Fibroblast of skin of abdomen (primary cell): ENCODE measurements at places on chromosomes 13 and 19.

- peak; percentile 53 for DNase-seq
These were observed 95.0 kb downstream of the KCTD12 start for GRCh38 chr13:76790980-76791819.

DNA sequence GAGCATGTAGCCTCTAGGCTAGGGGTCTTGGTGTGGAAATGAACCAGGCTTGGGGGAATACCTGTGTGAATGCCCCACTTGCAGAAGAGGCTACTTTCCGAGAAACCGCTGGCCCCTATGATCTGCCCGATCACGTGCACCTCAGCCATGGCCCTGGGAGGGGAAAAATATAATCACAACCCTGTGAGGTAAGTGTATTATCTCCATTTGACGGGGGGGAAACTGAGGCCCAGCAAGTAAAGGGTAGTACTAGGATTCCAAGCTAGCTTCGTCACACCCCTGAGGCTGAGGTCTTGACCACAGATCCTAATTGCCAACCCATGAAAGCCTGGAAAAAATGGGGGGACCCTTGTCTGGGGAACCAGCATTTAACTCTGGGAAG is 587 bp downstream of the B9D2 start:
- no peak for DNase-seq

- no peak for DNase-seq
These were observed 13.7 kb downstream of the LMTK3 start for GRCh38 chr19:48497728-48498594.

DNA sequence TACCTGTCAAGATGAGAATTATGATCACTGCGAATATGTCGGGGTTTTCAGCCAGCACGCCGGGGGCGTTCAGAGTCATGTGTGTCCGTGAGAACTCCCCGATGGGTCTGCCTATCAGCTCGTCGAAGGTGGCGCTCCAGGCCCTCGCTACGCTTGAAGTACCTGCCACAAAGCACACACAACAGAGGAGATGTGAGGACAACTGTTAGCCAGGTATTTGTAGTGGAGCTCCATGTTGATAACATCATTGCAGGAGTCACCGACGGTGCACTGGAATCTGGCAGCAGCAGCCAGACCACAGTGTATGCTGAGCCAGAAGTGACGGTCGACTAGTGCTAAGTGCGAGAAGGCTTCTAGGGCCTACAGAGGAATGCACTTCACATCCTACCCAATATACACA is 62.7 kb downstream of the SLC7A1 start:
- peak; percentile 18 for DNase-seq

DNA sequence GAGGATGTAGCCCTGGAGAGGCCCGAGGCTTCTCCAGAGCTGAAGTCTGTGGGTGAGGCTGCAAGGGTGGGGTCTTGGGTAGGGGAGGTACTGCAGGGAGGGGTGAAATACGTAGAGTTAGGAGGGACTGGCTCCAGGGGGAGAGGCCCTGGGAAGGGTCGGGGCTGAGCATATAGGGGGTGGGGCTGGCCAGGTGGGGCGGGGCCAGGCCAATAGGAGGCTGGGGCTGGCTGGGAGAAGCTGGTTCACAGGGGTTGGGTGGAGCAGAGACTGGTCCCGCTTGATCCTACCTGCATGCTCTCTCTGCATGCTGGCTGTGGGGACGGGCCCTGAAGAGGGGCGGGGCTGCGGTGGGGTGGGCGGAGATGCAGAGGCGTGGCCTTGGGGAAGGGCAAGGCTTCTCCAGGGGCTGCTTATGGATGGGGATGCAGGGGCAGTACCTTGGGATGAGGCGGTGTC is 51.9 kb downstream of the CELF5 start:
- DNase-seq, result no peak

DNA sequence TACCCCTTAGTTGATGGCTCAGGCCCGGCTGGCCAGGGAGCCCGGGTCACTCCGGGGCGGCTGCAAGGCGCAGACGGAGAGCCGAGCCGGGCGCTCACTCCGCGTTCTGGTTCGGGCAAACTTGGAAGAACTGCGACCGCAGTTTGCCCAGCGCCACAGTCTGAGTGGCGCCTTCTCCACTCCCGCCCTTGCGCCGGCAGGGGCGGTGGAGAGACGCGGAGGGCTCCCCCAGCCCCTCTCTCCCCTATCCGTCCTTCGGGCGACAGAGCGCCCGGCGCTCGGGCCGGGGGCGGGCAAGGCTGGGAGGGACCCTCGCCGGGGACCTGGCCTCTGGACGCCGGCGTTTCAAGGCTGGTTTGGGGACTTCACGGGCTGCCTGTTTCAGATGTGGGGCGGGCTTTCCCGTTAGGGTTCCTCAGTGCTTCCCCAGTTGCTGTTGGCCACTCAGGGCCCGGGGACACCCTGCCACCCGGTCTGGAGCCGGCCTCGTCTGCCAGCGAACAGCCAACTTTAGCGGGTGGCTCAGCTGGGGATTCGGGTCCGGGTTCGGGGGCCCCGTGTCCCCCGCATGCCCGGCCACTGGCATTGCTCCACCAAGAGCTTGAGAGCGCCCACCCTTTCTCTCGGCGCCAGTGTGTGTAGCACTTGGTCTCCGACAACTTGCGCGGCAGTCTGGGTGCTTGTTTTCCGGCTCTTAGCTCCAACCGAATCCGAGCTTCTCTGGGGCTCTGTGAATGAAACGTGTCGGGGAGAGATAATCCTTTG is 1.5 kb downstream of the GPC6 start:
- peak; percentile 91 for DNase-seq

- no peak for DNase-seq
These were observed 3.1 kb upstream of the DHRS12 start for GRCh38 chr13:51807041-51807440.

DNA sequence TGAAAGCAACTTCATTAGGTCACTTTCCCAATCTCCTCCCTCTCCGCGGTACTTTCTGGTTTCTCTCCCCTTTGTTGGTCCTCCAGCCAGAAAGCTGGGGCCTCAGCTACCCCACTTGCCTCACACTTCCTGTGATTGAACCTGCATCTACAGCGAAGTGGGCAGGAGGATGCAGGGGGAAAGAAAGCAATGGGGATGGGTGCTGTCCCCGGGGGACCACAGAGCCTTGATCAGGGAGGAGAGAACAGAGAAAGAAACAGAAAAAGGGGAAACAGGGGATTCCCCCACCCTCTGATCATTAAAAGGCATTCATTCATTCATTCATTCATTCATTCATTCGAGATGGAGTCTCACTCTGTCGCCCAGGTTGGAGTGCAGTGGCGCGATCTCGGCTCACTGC is 74.2 kb downstream of the TRPM4 start:
- DNase-seq, result no peak

DNA sequence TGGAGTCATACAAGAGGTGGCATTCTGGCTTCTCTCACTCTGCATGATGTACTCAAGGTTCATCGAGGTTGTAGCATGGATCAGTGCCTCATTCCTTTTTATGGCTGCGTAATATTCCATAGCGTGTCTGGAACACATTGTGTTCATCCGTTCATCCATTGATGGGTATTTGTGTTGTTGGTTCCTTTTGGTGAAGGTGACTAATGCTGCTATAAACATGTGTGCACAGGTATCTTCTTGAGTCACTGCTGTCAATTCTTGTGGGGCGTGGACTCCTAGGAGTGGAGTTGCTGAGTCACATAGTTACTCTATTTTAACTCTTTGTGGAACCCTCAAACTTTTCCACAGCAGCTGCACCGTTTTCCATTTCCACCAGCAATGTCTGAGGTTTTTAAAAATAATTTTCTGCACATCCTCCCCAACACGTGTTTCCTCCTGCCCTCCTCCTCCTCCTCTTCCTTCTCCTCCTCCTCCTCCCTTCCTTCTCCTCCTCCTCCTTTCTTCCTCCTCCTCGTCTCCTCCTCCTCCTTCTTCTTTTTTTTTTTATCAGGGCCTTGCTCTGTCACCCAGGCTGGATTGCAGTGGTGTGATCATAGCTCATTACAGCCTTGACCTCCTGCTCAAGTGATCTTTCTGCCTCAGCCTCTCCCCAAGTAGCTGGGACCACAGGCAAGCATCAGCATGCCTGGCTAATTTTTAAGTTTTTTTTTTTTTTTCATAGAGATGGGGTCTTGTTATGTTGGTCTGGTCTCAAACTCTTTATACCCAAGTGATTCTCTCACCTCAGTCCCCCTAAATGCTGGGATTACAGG is 2.0 kb upstream of the TMEM221 start:
- DNase-seq, result no peak

- no peak for DNase-seq
These were observed 14.3 kb upstream of the FNDC3A start for GRCh38 chr13:48961379-48961778.

DNA sequence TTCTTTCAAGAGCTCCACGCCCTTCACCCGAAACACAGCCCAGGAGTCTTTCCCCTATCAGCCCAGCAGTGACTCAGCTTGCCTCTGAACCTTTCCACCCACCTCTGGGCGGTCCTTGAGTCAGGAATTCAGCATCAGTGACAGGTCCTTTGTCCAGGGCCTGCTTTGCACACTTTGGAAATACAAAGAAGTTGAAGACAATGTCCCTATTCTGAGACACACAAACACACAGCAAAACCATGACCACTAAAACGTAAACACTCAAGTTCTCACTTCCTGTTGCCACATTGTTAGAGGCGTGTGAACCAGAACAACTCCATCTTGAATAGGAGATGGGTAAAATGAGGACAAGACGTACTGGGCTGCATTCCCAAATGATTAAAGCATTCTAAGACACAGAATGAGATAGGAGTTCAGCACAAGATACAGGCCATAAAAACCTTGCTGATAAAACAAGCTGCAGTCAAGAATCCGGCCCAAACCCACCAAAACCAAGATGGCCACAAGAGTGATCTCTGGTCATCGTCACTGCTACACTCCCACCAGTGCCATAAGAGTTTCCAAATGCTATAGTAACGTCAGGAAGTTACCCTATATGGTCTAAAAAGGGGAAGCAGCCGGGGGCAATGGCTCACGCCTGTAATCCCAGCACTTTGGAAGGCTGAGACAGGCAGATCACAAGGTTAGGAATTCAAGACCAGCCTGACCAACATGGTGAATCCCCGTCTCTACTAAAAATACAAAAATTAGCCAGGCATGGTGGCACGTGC is 49.2 kb upstream of the ATP12A start:
- DNase-seq, result no peak
